ENCODE measurements at places on chromosomes 2 and 18.

GRCh38 chr18:49839012-49839411 is 25.7 kb upstream of the ACAA2 start:
- no peak for DNase-seq

- no peak for DNase-seq
These were observed 219.7 kb downstream of the THSD7B start for GRCh38 chr2:136985044-136985443.

- DNase-seq: peak; percentile 73
These were observed 2.3 kb downstream of the ACTR3 start for GRCh38 chr2:113892004-113892710.

DNA sequence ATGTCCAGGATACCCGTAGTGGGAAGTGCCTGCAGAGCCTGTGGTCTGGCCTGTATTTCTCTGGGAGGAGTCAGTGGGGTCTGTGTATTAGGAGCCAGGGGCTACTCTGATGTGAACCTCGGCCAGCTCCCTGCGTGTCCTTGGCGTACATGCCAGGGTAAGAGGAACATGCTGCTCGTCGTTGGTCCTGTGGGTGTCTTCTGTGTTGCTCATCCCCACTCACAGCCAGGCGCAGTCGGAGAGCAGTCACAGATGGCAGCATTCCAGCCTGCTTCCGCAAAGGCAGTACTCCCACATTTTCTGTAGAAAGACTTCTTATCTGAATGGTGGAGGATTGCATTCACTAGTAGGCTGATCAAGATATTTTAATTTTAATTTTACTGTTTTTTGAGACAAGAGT is 84.9 kb downstream of the DGKD start:
- DNase-seq: no peak

- DNase-seq: no peak
These were observed 134.0 kb downstream of the PTGR3 start for GRCh38 chr18:75075016-75075305.

- no peak for DNase-seq
These were observed 669 bp upstream of the PIKFYVE start for GRCh38 chr2:208265371-208265800.

DNA sequence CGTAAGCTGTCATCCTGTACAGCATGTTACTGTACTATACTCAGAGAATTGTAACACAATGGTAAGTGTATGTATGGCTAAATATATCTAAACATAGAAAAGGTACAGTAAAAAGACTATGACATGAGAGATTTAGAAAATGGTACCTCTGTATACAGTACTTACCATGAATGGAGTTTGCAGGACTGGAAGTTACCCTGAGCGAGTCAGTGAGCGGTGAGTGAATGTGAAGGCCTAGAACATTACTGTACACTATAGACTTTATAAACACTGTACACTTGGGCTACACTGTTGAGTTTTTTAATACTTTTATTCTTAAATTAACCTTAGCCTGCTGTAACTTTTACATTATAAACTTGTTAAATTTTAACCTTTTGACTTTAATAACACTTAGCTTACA is 1.5 kb downstream of the DDX18 start:
- DNase-seq: peak; percentile 18

GRCh38 chr2:156023229-156023869 is 309.2 kb downstream of the NR4A2 start:
- DNase-seq: no peak

GRCh38 chr2:198916548-198917080 is 541.1 kb downstream of the SATB2 start:
- DNase-seq: no peak

- no peak for DNase-seq
These were observed 59.4 kb downstream of the AGAP1 start for GRCh38 chr2:235553291-235553690.

- no peak for DNase-seq
These were observed 157.1 kb downstream of the BCL2 start for GRCh38 chr18:63162271-63163014.

DNA sequence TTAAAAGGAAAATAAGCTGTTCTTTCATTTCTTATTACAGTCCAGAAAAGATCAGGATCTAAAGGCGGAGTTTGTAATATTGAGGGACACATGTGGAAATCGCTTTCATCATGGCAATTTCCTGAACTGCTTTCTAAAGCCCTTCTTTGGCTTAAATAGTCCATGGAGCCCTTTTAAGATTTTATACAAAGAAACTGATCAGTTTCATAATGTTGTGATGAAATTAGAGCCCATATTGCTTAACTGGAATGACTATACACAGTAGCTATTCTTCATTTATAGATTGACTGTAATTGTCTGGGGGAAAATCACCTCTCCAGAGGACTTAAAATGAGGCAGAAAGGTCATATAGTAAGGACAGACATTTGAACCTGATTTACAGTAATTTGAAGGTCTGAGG is 322.2 kb downstream of the ETAA1 start:
- no peak for DNase-seq
